Stimulated activated CD8-positive, alpha-beta memory T cell treated with anti-CD3 and anti-CD28 coated beads, Interleukin-2, amount 100 ng/mL, for 1 hour (primary cell): ENCODE measurements at places on chromosomes 4 and X.

GRCh38 chr4:41038304-41038703 is 176.0 kb downstream of the APBB2 start:
- DNase-seq = no peak

DNA sequence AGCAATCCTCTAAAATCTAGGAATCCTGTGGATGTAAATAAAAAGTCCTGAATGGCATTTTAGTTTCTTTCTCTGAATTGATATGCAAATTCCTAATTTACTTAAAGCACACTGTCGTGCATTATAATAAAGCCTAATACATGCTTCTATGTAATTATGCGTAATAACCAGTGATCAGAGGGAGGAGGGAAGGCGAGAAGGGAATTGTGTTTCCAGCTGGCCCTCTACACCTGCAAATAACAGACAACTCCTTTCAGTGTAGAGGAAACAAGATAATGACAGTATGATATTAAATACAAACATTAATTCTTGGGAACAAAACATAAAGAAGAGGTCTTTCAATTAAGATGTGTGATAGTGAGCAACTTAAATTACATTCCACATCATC is 419.6 kb upstream of the LCORL start:
- no peak for DNase-seq

DNA sequence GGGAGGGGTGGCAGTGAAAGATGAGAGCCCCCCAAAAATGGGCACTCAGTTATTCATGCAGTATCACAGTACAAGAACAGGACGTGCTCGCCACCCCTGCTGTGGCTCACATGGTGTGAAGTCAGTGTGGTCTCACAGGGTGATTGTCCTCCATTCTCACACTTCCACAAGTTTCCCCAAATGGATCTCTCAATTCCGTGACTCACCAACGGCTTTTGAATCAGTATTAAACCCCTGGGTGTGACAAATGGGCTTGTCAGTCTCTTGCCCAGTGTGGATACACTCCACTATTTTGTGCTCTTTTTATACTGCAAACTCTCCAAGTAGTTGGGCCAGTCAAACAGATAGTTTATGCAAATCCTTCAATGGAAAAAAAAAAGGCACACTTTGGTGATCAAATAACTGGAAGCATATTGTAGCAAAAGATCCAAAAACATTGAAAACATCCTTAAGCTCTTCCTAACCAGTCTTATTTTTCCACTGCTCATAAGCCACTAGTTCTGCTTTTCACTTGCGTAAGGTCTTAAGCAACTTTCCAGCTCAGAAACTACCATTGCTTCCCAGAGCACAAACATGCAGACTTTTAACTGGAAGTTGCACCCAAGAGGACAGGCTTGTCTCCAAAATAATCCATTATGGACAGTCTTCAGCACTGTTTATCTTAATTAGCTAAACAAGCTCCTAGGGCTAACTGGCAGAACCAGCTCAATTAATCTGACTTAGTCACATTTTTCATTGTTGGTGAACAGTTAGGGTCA is 365.7 kb downstream of the PPP3CA start:
- DNase-seq = no peak

GRCh38 chr4:182555997-182556418 is 312.8 kb downstream of the TENM3 start:
- DNase-seq = no peak

DNA sequence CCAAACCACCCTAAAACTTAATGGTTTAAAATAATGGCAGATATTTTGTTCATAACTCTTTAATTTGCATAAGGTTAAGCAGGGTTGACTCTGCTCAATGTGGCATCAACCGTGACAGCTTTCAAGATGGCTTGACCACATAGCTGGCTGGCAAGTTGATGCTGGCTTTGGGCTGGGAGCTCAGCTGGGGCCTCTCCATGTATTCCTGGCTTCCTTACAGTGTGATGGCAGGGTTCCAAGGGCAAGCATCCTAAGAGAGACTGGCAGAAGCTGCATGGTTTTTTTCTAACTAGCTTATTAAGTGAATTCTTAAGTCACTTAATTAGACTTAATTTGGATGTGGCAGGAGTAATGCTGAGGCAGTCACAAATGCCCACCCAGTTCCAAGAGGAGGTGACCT is 4.5 kb downstream of the RP2 start:
- no peak for DNase-seq

DNA sequence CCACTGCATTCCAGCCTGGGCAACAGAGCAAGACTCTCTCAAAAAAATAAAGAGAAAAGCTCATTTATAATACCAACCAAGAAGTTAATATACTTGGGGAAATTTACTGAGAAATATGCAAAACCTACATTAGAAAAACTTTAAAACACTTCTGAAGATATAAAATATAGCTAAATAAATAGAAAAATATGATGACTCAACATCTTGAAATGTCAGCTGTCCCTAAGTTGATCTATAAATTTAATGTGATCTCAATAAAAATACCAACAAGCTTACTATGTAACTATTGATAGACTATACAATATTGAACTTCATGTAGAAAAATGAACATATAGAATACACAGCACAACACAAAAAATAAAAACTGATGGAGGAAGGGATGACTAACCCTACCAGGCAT is 87.5 kb upstream of the INTU start:
- DNase-seq = no peak

DNA sequence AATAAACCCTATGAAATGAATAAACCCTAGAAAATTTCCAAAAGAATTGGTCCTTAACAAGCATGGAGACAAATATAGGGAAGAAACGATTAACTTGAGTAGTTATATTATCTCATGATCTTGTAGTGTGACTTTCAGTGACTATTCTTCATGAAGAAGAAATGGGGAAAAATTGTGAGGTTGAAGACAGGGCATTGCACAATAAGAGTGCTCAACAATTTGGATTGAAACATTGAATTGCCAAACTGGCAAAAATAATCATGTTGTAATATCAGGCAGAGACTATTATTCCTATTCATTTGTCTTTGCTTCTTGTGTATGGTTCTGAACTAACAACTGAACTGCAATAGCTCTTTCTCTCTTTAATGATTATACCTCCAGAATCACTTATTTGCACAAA is 605.1 kb downstream of the PCDH7 start:
- DNase-seq = no peak
